IPS-NIHi11 (cell line): ENCODE measurements at places on chromosomes 11 and 22.

- no peak for DNase-seq
Observed at GRCh38 chr22:27011133-27011532, 353.7 kb downstream of the MIAT start.

GRCh38 chr22:39117585-39118191 lies 20.6 kb downstream of the APOBEC3H start:
- peak; percentile 39 for DNase-seq

- peak; percentile 55 for DNase-seq
Observed at GRCh38 chr11:15035283-15035682, 38.1 kb upstream of the CALCB start.

- no peak for DNase-seq
Observed at GRCh38 chr11:112983887-112984286, 22.7 kb downstream of the NCAM1 start.

DNA sequence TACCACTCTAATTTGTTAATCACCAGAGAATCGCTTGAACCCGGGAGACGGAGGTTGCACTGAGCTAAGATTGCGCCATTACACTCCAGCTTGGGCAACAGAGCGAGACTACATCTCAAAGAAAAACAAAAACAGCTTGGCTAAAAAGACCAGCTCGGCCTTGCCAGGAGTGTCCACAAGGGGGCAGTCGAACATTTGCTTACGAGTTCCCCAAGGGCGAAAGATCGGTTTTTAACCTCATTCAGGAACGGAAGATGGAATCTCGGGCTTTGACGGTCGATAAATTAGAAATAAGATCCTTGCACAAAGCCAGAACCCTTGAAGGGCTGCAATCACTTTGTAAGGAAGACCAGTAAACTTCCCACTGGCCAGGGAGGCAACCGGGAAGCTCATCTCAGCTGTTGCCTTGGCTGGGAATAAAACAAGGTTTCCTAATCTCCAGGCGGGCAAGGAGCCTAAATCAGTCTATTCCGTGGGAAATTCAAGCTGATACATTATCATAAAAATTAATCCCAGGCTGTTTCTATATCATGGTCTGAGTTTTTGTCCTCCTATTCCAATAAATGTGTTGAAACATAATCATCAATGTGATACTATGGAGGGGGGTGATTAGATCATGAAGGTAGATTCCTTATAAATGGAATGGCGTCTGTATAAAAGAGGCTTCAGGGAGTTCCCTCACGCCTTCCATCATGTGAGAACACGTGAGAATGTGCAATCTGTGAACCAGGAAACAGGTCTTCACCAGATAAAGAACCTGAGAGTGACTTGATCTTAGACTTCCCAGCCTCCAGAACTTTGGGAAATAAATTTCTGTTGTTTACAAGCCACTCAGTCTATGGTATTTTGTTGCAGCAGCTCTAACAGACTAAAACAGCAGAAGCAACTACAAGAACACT lies 14.9 kb upstream of the SLC29A2 start:
- DNase-seq = peak; percentile 57

GRCh38 chr11:127114035-127114434 lies 113.5 kb upstream of the KIRREL3 start:
- DNase-seq = no peak

DNA sequence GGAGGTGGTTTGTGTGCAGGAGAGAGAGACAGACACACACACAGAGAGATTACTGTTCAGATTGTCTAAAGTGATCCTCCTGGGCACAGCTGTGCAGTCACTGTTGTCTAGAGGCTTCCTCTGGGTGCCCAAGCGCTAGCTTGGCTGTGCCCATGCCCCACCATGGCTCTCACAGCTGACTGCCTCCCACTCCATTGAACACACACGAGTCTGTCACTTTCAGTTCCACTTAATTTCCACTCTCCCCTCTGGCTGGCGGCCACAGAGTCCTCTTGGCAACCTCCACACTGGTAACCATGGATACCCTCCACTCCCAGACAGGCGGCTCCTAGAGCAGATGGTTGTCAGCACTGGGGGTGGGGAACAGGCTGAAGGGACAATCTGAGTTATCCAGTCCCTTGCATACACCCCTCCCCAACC lies 29.1 kb downstream of the MAP6 start:
- DNase-seq = peak; percentile 45

GRCh38 chr11:96567176-96567575 lies 177.4 kb downstream of the JRKL start:
- DNase-seq = no peak

GRCh38 chr22:47748271-47748670 lies 985.8 kb downstream of the TBC1D22A start:
- DNase-seq = no peak

DNA sequence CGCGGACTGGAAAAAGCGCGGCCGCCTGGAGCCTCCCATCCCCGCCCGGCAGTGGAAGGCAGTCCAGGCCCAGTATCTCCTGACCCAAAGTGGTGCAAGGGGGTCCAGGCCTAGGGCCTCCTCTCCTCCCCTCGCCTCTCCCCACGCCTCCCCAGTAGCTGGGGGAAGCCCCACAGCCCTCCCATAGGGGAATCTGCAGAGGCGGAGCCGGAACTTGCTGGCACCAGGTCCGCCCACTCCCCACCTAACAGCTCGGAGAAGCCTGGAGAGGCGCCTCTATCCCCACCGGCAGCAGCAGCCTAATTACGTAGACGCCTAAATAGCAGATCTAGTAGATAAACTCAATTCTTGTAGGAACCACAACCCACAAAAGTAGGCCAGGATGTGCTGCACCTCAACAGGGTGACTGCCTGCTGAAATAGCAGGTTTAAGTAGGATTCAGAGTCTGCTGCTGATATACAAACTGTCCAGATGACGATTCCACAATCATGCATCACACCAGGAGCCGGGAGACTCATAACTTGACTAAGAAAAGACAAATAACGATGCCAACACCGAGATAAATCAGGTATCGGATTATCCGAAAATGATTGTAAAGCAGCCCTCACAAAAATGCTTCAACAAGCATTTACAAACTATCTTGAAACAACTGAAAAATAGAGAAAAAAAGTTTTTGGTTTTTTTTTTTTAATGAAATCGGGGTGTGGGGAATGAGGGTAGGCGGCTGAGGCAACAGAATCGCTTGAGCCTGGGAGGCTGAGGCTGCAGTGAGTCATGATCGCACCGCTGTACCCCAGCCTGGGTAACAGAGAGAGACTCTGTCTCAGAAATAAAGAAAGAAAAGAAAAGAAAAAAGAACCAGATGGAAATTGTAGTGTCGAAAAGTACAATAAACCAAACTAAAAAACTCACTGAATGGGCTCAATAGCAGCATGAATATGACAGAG lies 11.4 kb upstream of the BRD1 start:
- peak; percentile 63 for DNase-seq

- DNase-seq = peak; percentile 45
Observed at GRCh38 chr11:124837491-124837856, 27.8 kb upstream of the ROBO3 start.

DNA sequence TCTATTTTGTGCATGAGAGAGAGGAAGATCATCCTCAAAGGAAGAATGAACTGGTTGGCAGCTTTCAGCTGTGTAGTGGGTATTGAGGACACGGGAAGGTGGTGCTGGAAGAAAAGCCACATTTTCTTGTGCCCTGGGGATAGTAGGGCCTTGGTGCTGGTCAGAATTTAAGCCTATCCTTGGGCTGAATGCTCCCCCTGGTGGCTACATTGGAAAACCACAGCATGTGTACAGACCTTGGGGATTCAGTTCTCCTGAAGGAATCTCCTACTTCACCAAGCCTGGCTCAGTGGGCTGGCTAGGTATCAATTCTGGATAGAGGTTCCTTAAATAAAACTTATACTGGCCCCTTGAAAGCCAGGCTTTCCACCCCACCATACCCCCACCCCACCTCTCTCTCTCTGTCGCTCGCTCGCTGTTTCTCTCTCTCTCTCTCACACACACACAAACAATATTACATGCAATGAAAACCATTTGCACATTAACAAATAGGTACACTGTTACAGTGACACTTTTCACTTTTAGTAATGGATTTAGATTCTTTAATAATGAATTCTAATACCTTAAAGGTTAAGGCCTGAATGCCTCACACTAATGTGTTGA lies 2.8 kb upstream of the OR51M1 start:
- DNase-seq = peak; percentile 74
